Esophagus squamous epithelium (tissue), 5 donors: ENCODE measurements at places on chromosomes 5 and 9.

- no peak for DNase-seq
These were observed 69.7 kb downstream of the PHF2 start for GRCh38 chr9:93645921-93646639.

GRCh38 chr5:174223355-174223754, 177.8 kb downstream of the NSG2 start:
- no peak for DNase-seq

DNA sequence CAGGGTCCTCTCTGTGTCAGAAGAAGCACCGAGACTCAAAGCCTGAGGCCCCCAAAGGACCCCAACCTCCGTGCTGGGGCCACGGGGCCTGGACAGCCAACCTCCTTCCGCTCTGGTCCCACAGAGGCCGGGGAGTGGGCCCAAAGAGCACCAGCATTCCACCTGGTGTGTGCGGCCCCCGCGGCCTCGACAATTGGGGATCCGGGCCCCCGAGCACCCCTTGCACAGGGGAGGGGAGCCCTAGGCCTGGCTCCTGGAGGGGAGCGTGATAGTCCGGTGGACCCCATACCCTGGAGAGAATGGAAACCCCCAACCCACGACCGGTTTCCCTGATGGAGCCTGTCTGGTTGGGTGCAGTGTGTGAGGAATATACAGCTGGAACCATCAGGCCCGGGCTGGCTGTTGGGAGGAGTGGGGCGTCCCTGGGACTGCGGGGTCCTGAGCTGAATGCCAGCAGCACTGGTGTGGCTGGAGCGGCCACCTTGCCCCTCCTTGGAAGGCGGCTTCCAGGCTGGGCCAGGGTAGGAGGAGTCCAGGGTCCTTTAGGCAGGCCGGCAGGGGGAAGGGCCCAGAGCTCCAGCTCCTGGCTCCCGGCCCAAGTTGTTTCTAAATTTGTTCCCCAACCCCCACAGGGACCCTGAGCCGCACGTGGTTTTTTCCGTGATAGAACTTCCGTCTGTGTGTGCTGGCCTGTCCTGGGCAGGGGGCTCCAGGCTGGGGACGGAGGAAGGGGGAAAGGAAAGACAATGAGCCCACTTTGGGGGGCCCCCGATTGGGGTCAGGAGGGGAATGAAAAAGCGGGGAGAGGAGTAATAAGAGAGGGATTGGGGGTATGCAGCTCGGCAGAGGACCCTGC, 825 bp upstream of the TOR4A start:
- DNase-seq: no peak

DNA sequence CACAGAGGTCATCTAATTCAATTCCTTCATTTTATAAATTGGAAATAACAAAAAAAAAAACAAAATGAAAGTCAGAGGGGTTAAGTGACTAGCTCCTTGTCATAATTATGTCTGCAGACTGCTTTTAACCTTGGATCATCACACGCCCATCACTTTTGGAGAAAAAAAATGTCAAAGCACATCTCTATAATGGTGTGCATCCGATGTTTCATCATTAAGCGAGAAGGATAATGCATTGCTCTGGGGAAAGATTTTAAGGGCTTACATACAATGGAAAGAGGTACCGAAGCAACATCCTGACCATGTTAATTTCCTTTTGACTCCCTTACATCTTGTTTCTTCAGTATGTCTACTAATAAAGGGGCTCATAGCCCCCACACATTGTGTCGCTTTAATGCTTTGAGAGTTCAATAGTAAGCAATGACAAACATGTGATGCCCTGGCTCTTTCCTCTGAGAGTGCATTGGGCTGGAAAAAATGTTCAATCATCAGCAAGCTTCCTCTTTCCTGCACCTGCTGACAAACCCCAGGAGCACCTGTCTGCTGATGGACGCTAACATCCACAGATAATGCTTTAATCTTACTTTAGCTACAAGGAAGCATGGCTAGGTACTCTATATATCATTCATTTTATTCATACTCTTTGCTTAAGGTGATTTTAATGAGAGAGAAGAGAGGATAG, 242.2 kb downstream of the SMARCA2 start:
- DNase-seq: no peak

DNA sequence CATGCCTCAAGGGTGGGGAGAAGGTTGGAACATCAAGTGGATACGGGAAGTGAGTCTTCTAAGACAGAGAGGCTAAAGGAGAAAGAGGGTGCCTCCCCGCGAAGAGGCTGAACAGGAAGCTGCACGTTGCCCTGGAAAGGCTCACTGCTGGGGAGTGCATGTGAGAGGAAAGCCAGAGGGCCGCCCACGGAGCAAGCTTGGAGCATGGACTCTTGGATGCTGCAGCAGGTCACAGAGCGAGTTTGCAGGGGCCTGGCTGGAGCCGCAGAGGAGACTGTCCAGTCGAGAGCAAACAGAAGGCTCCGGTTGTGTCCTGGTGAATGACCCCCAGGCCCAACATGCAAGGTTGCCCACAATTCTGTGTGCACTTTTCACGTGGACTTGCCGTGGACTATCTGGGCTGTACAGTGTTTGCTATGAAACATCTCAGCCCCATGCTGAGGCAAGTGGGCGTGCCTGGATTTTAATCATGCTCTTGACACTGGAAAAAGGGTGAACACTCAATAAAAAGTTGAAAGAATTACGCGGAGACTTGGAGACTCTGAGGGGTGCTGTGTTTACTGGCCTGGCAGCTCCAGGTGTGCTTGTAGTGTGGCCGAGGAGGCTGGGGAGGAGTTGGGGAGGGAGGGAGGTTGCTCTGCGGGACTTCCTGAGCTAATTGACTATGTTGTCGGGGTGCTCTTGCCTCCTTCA, 54.5 kb upstream of the GARNL3 start:
- no peak for DNase-seq

DNA sequence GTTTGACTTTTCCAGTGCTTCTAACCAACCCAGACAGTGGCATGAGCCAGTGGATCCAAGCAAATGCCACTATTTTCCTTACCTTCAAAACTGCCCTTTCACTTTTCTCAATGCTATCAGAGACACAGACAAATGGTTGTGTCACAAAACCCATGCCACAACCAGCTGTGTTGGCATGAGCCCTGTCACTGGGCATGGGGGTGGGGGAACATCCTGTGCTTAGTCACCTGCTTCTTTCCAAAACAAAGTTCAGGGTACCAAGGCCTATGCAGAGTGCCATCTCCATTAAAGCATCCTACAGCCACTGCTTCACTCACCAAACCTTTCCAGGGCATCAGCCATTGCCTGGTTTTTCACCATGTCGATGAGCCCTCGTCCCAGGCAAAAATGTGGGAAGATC, 30.1 kb downstream of the NIPSNAP3B start:
- no peak for DNase-seq

DNA sequence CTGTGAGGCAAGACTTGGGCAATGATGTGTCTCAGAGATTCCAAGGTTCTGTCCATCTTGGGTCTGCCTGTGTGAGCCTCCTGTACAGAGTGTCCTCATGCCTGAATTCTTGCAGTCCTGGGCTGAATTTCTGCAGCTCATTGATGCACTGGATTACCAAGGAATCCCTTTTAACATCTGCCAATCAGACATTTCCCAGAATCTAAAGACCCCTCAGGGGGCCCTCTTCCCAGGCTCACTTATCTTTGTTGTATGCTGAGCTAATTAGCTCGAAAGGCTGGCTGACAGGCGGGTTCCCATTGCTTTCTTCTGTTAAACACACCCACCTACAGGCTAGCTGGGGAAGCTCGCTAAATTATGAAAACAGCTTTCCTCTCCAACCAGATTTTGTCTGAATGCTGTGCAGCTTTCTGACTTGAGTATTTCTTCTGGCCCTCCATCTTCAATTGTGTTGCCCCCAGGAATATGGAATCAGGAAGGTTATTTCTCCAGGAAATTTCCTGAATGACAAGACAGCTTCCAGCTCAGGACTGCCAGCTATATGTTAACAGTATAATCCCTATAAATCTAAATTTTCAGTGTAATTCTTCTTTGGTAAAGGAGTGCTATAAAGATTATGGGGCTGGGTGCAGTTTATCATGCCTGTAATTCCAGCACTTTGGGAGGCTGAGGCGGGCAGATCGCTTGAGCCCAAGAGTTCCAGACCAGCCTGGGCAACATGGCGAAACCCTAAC, at the start of gene LIX1:
TSS of gene LIX1 (minus strand) at position 91 of the 734 bp plus-strand sequence. CDS start at position 56, 35 bp downstream.
- DNase-seq: no peak

DNA sequence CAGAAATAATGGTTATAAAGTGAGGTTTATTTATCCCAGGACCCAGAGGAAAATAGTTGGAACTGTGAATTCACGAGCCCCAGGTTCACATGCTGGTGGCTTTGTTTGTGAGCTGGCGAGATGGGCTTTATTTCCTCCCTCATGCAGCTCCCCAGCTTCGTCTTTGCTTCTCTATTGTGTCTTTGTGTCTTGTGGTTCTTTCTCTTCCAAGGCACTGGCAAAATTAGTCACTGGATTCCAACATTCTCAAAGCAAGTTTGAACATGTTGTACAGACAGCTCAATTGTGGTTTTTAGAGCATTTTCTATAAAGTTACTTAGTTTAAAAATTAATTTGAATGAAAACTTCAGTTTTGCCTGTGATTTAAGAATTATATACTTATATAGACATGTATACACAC, 7.2 kb downstream of the NDUFS6 start:
- DNase-seq: no peak
